Ammon's horn (tissue), 1 donor: ENCODE measurements at places on chromosomes 5 and 9.

DNA sequence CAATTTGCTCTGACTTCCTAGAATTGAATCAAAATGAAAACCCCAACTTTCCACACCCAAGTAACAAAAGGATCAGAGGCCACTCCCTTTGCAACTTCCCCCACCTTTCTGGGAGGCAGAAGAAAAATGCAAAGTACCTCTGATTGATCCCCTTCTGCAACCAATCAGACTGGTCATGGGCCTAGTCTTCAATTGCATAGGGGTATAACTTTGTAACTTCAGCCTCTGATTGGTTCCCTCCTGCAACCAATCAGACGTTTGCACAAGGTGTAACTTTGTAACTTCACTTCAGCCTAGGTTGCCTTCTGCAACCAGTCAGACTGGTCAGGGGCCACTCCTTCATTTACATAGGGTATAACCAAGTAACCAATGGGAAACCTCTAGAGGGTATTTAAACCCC is 38.3 kb upstream of the CNOT6 start:
- DNase-seq, result no peak

- DNase-seq, result no peak
These were observed 23.2 kb downstream of the TGFBR1 start for GRCh38 chr9:99128133-99128406.

DNA sequence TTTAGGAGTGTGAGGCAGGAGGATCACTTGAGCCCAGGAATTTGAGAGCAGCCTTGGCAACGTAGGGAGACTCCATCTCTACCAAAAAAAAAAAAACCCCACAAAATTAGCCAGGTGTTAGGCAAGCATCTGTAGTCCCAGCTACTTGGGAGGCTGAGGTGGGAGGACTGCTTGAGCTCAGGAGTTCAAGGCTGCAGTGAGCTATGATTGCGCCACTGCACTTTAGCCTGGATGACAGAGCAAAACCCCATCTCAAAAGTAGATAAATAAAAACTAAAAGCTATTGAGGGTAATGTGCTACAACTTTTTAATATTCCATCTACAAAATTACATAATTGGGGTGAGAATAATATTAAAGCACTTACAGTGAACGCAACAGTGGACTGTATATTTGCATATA is 5.9 kb downstream of the BDP1 start:
- no peak for DNase-seq

DNA sequence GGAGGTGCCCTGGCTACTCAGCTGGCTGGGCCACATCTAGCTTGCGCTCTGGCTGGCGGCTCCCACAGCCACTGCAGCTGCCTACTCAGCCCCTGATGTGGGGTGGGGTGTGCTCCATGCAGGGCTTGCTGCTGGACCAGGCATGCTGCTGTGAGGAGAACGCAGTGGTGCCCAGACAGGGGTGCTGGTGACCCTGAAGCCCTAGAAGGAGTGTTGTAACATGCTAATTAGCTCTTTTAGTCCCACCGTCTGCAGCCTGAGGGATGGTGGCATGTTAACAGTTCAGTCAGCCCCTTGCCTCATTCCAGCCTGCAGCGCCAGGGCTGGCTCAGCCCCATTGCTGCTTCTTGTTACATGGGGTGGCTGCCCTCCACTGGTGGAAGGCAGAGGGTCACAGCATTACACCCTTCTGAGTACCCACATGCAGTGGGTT is 642.3 kb downstream of the DMRTA1 start:
- DNase-seq, result no peak

DNA sequence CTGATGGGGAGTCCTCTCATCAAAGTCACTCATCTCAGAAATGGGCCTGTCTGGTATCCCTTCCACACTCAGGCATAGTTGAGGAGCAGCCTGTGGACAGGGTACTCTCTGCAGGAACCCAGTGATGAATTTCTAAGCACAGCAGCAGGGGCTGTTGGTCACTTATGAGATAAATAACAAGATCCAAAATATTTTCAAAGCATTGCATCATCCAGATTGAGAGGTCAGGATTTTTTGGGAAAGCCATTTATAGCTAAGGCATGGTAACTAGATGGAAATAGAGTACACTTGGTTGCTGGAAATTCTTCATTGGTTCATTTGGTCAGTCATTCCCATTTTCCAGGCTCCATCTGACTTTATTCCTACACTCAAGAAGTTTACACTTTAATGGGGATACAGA is 246.8 kb upstream of the RAI14 start:
- DNase-seq, result no peak

DNA sequence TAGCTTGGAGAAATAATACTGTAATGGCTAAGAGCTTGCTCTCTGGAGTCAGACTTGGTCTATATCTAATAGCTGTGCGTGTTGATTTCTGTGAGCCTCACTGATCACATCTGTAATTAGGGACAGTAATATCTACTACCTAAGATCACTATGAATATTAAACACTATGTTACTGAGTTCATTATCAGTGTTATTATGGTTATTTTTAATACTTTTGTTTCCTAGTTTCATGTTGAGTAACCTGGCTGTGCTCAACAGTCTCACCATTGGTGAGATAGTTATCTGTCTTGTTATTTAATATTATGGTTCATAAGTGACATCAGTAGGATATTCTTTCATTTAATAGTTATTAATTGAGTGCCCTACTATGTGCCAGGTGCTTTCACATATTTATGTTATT is 22.4 kb upstream of the CAVIN4 start:
- no peak for DNase-seq

- DNase-seq, result no peak
These were observed 70.8 kb downstream of the SERINC5 start for GRCh38 chr5:80185095-80185494.

DNA sequence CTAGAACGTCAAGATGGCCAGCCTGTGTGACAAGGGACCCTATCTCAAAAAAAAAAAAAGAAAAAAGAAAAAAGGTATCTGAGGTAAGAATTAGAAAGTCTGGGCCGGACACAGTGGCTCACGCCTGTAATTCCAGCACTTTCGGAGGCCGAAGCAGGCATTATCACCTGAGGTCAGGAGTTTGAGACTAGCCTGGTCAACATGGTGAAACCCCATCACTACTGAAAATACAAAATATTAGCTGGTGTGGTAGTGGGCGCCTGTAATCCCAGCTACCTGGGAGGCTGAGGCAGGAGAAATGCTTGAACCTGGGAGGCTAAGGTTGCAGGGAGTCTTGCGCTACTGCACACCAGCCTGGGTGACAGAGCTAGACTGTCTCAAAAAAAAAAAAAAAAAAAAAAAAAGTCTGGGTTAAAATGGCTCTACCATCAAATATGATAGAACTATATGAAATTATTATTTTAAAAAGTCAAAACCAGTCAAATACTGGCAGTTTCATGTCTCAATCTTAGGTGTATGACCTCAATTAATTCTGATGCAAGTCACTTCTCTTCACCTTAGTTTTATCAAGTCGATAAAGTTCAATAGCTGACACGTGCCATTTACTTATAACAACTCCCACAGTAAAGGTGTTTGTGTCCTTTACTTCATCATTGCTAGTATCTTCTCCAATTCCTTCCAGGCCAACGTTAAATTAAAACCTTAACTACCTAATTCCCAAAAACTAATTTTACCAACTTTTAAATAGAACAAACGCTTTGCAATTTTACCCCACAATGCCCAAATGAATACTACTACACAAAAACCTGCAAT is 1.1 kb downstream of the RPS23 start:
- no peak for DNase-seq

- peak; percentile 70 for DNase-seq
These were observed 63.0 kb upstream of the CTSL start for GRCh38 chr9:87662808-87663528.

DNA sequence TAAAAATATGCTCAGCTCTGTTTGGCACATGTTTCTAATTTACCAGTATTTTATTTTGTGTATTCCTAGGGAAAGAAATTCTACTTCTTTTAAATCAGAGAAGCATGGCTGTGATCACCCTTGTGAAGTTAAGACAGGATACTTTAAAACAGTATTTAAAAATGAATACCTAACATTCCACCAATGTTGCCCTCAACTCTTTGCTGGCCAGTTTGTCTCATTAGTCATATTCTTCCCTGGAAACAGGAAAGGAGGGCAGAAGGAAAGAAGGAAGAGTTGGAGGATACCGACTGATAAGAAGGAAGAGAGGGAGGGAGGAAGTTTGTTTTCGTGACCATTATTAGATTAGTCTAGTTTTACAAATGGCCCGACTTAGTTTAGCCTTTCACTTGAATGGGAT is 137.4 kb downstream of the PLK2 start:
- no peak for DNase-seq

- no peak for DNase-seq
These were observed 51.5 kb downstream of the IL31RA start for GRCh38 chr5:55902696-55903095.

DNA sequence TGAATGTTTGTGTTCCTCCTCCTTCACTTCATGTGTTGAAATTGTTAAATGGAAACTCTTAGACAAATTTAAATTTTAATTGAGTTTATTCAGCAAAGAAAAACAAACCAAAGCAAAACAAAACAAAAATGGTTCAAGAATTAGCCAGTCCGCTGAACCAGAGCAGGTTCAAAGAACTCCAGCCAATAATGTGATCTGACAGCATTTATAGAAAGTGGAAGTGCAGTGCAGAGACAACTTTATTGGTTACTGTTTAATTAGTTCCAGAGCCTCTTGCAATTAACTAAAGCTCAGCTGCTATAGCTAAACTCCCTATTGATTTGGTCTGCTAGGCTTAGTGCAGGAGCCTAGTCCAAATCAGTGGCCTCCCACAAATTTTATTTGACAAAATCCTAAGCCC is 132.9 kb downstream of the RNF180 start:
- DNase-seq, result no peak

GRCh38 chr9:121674017-121674416 is 22.6 kb downstream of the DAB2IP start:
- DNase-seq, result no peak

DNA sequence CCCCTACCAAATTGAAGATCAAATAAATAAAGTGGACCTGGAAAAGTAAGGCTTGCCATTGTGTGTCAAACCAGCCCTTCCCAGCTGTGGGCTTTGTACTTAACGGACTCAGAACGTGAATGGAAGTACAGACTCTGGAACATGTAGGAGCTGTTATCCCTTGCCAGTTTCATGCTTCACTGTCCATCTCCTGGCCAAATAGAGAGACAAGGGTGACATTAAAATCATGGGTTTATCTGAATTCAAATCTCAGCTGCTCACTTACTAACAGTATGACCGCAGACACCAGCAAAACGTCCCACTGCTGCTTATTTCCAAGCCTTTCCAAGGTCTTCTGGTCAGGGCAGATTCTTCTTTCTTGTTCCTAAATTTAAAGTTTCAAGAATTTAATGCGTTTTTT is 52.2 kb downstream of the EXOSC2 start:
- no peak for DNase-seq

DNA sequence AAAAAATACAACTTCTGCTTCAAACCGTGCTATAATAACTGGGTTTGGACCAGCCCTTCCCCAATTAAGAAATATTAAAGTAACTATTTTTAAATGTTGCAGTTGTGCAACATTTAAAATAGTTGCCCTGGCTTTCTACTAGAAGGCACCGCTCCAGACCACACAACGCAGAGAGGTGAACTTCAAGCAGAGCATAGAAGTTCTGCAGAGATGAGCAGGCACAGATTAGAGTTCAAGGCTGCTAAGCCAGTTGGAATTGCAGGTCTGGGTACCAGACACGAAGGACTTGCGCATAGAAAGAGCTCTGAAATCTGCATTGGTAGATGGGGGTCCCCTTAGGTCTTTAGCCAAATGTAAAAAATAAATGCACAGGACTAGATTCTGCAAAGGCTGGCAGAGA is 58.7 kb upstream of the GALNT10 start:
- no peak for DNase-seq

DNA sequence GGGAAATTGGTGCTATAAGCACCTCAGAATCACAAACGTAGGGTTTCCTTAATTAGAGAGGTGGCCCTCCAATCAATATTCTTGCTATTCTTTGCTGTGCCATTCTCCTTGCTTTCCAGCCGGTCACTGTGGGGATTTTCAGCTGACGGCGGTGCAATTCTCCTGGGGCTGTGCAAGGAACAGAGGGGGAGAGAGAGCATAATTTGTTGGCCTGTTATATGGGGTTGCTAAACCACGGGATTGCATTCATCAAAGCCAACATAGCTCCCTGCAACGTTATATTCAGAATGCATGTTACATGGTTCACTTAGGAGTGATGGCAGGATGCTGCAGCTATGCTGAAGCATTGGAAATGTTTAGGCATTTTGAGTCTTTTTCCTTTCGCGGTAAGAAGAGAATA is 441.3 kb upstream of the CLINT1 start:
- no peak for DNase-seq

- peak; percentile 53 for DNase-seq
These were observed 207.9 kb upstream of the EFNA5 start for GRCh38 chr5:107878661-107879060.

DNA sequence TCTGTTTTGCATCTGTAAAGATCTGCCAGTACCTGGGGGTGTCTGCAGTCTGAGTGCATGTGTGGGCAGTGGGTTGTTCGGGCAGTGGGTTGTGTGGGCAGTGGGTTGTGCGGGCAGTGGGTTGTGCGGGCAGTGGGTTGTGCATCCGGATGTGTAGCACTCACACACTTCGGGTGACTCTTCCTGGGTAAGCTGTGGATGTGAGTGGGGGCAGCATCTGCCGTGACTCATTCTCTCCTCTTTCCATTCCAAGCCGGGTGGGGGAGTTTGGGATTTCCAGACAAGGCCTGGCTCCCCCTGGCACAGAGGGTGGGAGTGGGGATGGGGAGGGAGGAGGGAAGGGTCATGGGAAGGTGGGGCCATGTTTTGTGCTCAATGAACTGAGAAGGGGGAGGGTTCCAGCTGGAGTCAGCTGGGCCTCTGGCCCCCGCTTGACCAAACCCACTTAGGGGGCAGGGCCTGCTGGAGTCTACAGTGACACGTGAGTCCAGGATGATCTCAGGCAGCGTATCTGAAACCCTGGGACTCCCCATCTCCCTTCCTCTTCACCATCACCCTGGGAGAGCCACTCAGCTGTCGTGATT is 8.3 kb downstream of the CRB2 start:
- DNase-seq, result peak; percentile 86

DNA sequence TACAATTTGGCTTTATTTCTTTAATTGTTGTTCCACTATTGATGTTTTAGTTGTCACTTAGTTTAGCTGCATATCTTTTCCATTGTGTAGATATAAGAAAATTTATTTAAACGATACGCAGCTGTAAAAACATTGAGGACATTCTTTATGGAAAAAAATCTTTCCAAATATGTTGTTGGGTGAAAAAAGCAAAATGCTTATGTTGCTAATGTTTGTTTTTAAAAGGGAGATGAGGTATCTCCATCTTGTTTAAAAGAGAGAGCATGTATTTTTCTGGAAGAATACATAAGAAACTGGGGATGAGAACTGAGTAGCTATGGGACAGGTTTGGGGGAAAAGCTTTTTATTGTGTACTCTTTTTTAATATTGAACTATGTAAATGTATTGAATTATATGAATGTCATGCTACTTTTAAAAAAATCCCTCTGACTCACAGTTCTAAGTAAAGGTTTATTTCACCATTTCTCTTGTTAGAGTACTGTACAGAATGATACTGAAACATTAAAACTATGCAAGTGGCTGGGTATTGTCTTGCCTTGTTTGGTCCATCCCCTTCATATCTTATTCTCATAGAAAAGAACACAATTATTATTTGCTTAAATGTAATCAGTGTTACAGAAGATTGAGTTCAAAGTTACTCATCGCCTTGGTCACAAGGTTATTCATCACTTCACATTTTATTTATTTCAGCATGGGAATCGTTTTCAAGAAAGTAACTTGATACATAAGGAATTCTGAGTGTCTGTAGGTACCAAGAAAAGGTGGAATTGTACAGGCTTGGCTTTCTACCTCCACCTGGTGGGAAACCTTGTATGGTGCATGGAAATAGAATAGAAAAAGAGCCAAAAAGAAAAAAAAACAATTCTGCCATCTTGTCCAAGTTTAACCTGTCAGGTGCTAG is 85.8 kb downstream of the RIC1 start:
- no peak for DNase-seq
